ENCODE measurements at places on chromosomes 2 and 18.
A peak's percentile ranks its signal among the peaks of the same experiment; 100 is the strongest.

DNA sequence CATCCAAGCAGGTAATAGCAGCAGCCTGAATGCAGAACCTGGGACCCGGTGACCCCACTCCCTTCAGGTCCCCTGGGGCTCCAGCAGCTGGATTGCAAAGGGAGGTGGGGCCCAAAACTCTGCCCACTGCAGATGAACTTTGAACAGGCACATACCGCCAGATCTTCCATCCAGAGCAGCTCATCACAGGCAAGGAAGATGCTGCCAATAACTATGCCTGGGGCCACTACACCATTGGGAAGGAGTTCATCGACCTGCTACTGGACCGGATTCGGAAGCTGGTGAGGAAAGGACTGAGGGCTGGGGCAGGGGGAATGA, 9.2 kb upstream of the DNAJB2 start:
- DNase-seq: no peak

DNA sequence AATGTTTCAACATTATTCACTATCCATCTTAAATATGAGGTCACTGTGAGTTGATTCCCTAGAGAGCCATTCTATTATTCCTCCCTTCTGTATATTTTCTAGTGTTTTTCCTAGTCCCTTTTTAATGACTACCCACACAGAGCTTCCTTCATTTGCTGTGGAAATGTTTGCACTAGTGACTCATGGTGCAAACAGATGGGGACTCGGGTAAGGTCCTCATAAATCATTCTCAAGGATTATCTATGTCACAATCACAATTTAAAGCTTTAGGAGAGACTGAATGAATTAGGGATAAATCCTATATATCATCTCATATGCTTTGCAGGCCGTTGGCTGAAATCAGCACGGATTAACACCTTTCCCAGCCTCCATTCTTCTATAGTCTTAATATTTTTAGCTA, 159.6 kb downstream of the DCC start:
- no peak for DNase-seq

DNA sequence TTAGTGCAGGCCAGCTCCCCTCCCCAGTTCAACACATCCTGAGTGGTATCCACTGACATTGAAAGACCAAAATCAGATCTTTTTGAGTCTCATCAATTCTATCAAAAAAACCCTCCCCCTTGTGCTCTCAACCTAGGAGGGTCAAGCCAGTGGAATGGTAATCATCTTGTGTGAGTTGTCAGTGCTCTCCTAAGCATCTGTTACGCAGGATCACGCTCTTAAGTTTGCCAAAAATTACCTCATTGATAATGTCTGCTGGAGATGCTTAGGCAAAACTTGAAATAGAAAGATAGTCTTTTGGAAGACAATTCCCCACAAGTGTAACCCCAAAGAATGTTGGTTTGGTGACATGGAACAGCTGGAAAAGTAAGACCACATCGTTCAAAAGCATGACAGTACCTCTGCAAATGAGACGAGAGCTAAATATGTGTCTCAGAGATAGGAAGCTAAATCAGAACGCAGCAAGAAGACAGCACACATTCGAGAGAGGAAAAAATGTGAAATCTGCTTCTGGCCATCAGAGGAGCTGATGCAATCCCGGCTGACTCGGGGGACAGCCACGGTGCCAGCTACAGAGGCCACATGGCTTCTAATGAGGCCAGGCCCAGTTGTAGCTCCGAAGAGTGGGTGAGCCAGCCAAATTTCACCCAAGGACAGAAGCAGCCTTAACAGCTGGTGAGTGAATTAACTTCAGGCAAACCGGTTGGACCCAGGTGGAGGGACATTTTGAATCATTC, 753.9 kb downstream of the RNF144A start:
- no peak for DNase-seq

GRCh38 chr2:8993196-8993901, 10.1 kb downstream of the MBOAT2 start:
- DNase-seq: no peak

DNA sequence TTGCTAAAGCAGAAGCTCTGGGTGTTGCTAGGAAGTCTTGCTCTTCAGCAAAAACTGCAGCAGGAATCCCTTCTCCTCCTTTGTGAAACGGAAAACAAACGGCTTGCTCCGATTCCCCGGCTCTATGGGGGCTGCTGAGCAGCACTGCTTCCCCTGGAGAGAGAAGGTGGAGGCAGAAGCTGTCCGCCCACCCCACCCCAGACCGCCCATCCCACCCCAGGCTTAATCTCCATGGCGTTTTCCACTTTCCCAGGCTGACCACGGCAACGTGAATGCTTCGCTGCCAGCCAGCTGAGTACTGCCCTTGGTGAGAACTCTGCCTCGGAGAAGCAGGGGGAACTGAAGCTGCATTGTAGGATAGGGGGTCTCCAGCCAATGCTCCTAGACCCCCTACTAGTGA, 139.2 kb downstream of the BCL2 start:
- no peak for DNase-seq

- DNase-seq: no peak
Measured at GRCh38 chr18:75533950-75534349, 106.4 kb upstream of the SMIM21 start.

- DNase-seq: no peak
Measured at GRCh38 chr18:9174302-9174701, 37.7 kb downstream of the ANKRD12 start.

DNA sequence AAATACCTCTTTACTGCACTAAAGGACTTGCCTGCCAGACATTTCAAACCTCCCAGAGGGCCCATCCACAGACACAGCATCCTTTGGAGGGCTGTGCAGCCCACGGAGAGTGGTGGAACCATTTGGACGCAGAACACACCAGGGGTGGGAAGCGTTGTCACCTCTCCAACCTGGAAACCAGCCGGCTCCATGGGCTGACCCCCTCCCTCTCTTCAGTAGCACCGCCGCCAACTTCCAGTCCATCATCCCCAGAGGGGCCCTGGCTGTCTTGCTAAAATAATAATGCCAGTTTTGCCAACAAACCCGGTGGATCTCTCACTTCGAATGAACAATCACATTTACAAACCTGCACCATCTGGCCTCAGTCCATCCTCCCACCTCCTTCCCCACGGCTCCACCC, 203.9 kb downstream of the FBXO15 start:
- no peak for DNase-seq

GRCh38 chr2:183996825-183997793, 601.2 kb upstream of the ZNF804A start:
- DNase-seq: peak; percentile 28

- no peak for DNase-seq
Measured at GRCh38 chr2:69054431-69054830, 41.5 kb downstream of the ANTXR1 start.

GRCh38 chr18:21406116-21406515, 164.1 kb downstream of the GREB1L start:
- no peak for DNase-seq

GRCh38 chr2:96703021-96703751, 36.7 kb downstream of the LMAN2L start:
- DNase-seq: no peak

- no peak for DNase-seq
Measured at GRCh38 chr2:186440506-186440905, 45.6 kb upstream of the ZC3H15 start.

- DNase-seq: no peak
Measured at GRCh38 chr2:228433721-228434120, 252.2 kb upstream of the SPHKAP start.

DNA sequence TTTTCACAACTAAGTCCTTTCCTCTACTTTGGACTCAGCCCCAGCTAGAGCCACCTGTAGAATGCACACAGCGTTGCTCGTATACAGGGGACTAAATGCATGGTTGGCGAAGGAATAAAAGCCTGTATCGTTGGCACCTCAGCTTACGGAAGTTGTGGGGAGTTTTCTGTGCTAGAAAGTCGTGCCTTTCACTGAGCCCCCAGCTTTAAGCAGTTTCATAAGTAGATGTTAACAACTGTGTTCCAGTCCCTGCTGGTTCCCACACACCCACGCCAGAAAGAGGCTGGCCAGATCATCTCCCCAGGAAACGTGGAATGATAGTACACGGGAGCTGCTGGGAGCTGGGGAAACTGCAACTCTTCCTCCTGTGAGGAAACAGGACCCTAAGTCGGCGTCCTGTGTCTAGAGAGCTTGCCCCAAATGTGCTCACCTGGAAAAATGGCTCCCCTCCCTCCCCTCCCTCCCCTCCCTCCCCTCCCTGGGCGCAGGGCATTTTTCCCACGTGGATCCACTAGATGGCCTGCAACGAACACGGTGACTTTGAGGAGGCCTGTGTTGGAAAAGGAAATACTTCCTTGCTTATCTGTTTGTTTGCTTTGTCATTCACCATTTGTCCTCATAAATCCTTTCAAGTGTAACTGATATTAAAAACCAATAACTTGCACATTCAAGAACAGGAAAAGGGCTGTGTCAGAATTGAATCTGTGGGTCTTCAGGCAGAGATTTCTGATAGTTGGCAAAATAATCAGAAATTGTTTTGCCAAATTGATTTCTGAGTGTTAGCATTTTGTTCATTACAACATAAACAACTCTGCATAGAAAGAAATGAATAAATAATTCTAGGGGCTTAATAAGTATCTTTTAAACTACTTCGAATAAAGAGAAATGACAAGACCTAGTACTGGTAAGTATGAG, 43.9 kb upstream of the RFX8 start:
- no peak for DNase-seq

- no peak for DNase-seq
Measured at GRCh38 chr2:220833446-220833845, 738.7 kb downstream of the EPHA4 start.

- DNase-seq: no peak
Measured at GRCh38 chr2:30615926-30616325, 168.9 kb downstream of the LCLAT1 start.

DNA sequence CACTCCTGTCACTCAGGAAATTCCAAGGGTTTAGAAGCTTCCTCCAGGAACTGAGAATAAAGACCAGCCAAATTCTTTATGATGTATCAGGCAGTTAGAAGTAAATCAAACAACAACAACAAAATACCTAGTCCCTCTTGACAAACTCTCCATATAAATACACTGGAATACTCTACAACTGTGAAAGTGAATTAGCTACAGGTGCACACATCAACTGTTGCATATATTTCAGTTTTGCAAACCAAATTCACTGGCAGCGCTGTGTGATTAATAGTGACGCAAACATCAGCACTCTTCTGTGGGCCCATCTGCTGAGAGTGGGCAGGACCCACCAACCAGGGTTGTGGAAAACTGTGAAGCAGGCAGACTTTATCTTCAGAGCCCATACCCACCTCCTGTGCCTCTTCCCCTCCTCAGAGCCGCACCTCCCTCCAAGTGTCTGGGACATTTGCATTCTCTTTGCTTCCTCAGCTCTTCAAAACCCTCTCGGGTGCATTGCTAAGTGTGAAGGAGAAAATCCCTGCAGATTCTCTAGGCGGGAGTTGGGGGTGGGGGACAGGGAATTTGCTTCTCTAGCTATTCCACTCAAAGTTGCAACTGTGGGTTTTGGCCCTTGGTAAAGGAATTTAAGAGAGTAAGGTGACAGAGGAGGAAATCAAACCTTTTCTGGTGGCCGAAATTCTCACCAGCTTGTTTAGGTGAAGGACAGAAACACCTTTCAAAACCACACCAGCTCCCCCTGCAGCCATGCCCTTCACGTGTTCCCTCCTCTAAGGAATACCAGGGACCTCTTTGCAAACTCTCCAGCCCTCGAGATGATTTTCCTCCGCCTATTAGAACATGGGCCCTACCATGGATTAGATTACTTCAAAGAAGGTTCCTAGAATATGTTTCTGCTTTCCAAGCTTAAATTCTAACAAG, 119.3 kb downstream of the MRO start:
- no peak for DNase-seq

GRCh38 chr18:67261931-67262552, 254.5 kb downstream of the DSEL start:
- DNase-seq: no peak

DNA sequence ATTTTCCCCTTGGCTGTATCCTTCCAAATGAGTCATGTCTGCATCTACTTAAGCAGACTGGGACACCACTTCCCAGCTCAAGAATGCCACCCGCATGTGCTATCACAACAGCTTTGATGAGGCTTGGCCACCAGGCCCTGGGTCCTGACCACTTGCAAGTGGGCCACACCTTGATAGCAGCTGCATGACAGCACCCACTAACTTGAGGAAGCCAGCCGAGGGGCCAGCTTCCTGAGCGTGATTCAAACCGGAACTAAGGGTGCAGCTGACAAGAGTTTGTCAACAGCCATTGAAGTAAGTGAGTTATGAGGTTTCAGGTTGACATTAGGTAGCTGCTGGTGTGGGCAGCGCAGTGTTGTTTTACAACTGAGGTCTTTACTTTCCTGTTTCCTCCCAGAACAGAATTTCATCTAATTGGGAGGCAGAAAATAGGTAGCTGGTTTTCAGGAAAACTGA, 54.4 kb downstream of the EPHA4 start:
- no peak for DNase-seq

DNA sequence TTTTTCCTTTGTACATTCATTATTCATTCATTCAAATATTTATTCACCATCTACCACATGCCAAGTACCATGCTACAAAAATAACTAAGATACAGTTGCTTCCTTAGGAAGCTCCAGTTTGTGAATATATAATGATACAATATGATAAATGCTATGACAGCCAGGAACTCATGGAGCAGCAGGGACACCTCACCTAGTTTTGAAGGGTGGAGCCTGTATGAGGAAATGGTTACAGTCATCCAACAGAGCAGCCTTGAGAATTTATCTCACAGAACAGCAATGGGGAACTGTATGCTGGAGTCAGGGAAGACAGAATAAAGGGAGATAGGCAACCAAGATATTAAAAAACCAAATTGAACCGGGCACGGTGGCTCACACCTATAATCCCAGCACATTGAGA, 124.0 kb downstream of the OSBPL1A start:
- DNase-seq: no peak

DNA sequence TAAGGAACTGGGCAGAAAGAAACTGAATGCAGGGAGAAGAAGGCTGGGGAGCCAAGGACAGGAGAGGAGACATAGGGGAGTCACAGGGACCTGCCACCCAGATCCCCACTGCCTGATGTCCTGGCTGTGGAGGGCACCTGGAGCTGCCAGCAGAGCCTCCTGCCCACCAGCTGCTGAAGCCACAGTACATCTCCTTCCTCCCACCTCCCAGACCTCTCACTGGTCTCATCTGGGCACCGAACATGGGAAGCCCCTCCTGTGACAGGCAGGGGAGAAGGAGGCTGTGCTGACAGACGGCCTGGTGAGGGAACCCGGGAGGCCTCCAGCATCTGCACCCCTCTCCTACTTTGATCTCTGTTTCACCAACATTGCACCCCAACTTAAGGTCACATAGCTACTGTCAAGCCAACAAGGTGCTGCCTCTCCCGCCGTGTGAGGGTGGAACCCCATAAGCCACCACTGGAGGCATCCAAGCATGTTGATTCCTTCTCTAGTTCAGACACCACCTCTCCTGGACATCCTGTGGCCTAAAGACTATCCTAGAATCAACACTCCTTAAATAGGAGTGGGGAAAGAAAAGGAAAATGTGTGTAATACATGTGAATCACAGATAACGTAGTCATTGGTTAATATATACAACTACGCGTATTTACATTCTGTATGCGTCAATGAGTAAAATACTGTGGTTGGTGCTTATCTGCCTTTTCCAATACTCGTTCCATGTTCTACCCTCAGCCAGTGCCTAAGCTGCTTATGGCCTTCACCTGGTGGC, 3.5 kb upstream of the RNPEPL1 start:
- no peak for DNase-seq

GRCh38 chr2:69600425-69600824, 43.1 kb downstream of the AAK1 start:
- DNase-seq: no peak
